ENCODE measurements at places on chromosomes 2 and 18.

- DNase-seq, result no peak
Measured at GRCh38 chr2:141439524-141439923, 691.3 kb downstream of the LRP1B start.

- no peak for DNase-seq
Measured at GRCh38 chr18:10239991-10240634, 214.3 kb upstream of the APCDD1 start.

GRCh38 chr2:857937-858336 lies 92.7 kb upstream of the SNTG2 start:
- no peak for DNase-seq

DNA sequence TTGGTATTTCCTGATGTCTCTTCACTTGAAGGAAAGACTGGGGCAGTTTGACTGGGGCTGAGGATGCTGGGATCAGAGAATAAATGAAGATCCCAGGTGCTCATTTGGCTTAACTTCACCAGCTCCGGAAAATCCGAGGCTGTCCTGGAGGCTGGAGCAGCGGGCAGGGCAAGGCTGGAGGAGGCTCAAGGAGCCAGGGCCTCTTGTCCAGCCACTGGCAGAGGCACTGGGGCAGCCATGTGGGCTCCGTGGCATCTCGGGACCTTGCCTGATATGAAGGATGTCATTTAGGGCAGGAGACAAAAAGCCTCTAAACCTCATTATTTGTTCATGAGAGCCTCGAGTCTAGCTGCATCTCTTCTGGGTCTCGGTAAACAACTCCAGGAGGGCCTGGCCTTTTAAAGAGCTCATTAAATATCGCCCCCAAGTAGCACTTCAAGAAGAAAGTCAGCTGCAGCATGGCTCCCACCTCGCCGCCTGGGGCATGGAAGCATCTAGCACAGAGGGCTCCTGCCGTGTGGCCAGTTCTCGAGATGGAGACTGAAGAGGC lies 13.5 kb upstream of the GPR55 start:
- DNase-seq, result no peak

- DNase-seq, result no peak
Measured at GRCh38 chr2:106700616-106701015, 185.4 kb downstream of the ST6GAL2 start.

- DNase-seq, result peak; percentile 14
Measured at GRCh38 chr2:186848873-186849578, at the start of gene ZSWIM2. Gene ZSWIM2 (minus strand): TSS chr2:186849170. CDS start chr2:186849130, 40 bp downstream.

- no peak for DNase-seq
Measured at GRCh38 chr18:21463718-21464117, 136.8 kb downstream of the ESCO1 start.

- DNase-seq, result no peak
Measured at GRCh38 chr2:6994536-6995128, 77.4 kb downstream of the RNF144A start.

DNA sequence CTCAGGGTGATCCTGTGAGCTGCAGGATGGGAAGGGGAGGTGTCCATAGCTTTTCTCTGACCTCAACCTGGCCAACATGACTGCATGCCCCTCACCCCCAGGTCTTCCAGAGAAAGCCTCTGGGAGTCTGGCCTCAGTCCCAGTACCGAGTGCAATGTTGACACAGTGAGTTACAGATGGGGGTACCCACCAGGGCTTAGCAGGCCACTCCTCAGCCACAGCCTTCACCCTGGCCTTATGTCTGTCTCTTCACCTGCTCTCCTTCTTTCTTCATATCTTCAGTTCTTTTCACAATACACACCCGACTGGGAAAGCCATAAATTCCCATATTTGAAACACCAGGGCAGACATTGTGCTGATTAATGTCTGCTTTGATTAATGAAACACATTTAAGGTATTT lies 33.5 kb downstream of the AOX1 start:
- no peak for DNase-seq

- DNase-seq, result peak; percentile 46
Measured at GRCh38 chr2:15300624-15301573, 260.2 kb downstream of the NBAS start.

DNA sequence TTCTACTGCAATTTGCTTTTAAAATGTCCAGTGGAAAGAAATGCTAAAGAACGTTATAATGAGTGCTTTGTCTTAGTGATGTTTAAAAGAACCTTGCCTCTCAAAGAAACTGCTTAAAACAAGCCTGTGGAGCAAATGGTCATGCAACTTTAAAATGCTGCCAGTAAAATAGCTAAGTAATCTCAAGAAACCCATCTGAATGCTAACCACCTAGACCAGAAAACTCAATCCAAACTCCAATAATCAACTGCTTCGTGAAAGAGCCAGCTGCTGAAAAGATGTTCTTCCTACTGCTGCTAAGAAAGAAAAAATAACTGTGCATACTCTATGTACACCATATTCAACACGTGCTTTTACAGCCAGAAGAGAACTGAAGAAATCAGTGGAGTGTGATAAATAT lies 145.6 kb downstream of the PDE1A start:
- DNase-seq, result no peak

DNA sequence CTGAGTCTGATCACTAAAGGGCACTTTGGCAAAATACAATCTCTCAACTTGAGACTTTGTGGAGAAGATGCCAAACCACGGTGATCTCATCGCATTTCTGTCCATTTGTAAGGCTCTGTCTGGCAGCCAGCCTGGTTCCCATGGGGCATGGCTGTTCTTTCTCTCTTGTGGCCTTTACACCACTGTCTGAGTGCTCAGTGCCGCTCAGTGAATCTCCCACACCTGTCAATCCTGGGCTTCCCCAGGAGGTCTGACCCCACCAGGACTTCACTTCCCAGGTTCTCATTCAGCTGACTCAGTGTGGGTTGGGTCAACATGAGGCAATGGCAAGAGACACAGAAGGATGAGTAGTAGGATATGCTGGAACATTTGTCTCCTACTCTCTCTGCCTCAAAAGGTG lies 96.8 kb upstream of the TRIB2 start:
- DNase-seq, result no peak

- no peak for DNase-seq
Measured at GRCh38 chr18:10299643-10300042, 154.8 kb upstream of the APCDD1 start.

DNA sequence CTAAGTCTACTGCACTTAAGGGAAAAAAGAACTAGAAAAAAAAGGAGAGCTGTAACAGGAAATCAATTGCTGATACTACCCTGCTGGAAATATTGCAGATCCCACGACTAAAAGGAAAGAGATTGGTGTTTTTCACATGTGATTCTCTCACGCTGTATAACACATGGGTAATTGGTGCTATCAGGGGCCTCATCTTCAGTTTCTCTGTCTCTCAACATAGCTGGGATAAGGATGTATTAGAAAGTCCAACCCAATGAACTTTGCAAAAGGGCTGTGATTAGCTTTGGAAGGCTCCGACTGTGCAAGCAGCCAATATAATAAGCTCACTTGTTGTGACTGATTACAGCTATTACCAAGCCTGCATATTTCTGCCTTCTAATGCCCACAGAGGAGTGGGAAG lies 133.4 kb downstream of the NRP2 start:
- no peak for DNase-seq

GRCh38 chr2:23425885-23426262 lies 40.9 kb downstream of the KLHL29 start:
- DNase-seq, result no peak

DNA sequence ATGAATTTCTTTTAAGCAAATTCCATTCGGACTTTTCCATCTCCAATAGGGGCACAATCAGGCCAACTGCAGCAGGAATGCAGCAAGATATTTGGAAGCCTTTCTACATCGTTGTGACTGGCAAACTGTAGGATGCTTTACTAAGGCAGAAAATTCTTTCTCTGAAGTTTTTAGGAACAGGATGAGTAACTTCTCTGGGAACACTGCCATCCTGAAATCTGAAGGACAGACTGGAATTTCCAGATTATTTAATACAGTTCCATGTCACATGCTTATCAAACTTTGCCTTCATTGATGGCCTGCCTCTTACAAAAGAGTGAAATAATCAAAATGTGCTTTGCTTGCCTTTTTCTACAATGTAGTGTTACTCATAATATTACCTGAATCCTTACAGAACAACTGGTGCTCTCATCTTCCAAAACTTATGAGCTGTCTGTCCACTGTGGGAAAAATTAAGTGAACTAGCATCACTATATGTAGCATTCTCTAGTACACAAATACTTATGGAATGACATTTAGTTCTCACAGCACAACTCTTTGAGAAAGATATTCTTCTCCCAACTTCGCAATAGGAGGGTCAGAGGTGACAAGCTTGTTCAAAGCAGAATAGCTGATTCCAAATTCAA lies 32.0 kb upstream of the MAP2 start:
- no peak for DNase-seq

DNA sequence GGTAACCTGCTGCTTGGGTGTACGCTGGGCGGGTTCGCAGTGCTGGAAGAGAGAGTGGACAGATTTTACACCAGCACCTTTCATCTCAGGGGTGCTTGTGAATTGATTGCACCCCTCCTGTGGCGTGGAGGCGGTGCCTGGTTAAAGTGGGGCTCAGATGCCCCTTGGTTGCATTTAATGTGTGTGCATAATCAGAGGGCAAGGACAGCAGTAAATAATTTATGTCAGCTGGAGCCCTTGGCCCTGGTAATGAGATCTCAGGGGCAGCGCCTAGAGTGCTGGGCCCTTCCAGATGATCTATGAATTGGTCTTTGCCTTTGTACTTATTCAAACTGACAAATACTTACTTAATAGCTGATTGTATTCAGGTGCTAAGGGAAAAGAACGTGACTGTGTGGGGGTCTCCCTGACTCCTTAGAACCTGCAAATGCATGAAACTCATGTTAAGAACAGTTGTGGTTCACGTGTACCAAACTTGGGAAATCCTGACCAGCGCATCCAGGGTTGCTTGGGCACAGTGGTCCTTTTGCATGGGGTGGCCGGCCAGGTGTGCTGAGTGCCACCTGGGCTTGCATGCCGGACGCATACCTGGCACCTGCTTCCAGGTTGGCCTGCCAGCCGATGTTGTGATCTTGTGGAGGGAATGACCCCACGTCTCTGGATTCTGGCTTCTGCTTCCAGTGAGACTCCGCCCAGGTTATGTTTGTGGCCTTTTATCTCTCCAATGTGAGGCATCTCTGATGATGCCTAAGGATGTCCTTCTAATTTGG lies 118.5 kb downstream of the AGAP1 start:
- no peak for DNase-seq

DNA sequence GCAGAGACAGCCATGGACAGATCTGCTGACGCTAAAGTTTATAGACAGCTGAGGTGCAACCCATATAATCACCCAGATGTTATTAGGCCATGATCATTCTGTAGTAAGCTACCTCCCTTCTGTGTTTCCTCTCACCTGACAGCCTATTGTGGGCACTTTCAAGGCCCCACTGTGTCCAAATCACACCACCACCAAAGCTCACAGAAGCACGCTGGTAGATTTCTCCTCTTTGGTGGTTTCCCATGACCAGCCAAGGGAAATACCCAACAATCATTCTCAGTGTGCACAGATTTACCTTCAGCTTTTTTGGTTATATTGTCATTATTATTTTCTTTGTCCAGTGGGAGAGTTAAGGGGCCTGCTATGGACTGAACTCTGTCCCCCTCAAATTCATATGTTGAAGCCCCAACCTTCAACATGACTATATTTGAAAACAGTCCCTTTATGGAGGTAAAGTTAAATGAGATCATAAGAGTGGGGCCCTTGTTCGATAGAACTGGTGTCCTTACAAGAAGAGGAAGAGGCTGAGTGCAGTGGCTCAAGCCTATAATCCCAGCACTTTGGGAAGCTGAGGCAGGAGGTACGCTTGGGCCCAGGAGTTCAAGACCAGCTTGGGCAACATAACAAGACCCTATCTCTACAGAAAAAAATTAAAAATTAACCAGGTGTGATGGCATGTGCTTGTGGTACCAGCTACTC lies 74.0 kb upstream of the MSH6 start:
- no peak for DNase-seq

- peak; percentile 11 for DNase-seq
Measured at GRCh38 chr2:134665727-134666506, 52.9 kb downstream of the TMEM163 start.

GRCh38 chr2:240450532-240451107 lies 15.2 kb downstream of the GPC1 start:
- DNase-seq, result no peak

DNA sequence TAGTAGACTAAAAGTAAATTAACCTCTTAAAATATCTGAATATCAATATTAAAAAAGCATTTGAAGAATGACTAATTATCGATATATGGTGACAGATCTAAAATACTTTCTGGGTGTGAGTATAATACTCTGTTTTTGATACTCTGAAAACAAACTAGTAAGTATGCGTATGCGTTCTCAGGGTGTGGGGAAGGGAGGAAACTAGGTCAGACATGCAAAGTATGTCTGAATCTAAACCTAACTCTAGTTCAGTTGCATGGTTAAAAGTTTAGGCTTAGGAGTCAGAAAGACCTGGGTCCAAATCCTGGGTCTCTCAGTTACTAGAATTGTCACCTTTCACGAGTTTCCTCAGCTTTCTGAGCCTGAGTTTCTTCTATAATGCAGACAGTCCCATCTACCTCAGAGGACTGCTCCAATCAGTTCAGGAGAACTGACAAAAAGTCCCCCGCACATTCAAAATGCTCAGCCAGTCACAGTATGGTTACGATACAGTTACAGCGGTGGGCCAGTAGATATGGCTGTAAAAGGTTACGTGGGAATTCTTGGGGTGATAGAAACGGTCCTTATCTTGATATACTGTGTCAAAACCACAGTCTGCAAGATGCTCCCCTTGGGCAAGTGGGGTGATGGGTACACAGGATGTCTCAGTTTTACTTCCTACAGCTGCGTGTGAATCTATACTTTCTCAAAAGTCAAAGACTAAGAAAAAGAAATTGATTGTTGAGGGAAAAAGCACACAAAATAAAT lies 29.2 kb downstream of the UNC50 start:
- DNase-seq, result peak; percentile 74

GRCh38 chr18:21134895-21135294 lies 23.3 kb upstream of the ROCK1 start:
- DNase-seq, result peak; percentile 43

GRCh38 chr2:44799105-44799504 lies 142.4 kb upstream of the SIX3 start:
- DNase-seq, result no peak

- DNase-seq, result no peak
Measured at GRCh38 chr2:113962692-113963480, 73.0 kb downstream of the ACTR3 start.

- DNase-seq, result no peak
Measured at GRCh38 chr2:46480562-46480961, 1.2 kb downstream of the TMEM247 start.

- peak; percentile 17 for DNase-seq
Measured at GRCh38 chr2:31378389-31378788, 36.2 kb downstream of the XDH start.

DNA sequence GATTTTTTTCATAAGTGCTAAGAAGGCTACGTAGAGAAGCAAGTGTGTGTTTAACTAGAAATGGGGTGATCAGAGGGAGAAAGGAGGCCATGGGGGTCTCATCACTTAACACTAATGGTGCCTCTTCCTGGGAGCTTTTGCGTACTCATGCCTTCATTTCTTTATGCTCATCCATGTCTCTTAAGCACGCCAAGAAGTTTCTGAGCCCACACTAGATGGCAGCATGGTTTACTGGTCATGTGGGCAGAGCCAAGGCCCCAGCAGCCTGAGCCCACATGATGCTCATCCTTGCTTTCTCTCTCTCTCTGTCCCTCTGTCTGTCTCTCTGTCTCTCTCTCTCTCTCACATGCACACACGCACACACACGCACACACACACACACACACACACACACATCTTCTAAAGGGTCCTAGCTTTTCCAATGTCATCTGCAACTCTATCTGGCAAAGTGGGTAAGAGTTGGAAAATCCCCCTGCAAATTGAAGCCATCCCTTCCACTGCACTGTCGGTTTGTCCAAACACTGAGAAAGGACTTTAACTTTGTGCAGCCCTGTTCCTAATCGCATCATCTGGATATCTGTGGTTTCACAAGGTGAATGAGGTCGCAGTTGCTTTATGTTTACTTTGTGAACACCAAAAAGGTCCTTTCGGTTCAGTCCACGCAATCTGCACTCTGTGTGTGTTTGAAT lies 137.1 kb upstream of the CCDC68 start:
- no peak for DNase-seq
